GM12865 (cell line): ENCODE measurements at places on chromosomes 3 and 15.

GRCh38 chr3:4359805-4360502 is 56.8 kb downstream of the SETMAR start:
- DNase-seq, result no peak

DNA sequence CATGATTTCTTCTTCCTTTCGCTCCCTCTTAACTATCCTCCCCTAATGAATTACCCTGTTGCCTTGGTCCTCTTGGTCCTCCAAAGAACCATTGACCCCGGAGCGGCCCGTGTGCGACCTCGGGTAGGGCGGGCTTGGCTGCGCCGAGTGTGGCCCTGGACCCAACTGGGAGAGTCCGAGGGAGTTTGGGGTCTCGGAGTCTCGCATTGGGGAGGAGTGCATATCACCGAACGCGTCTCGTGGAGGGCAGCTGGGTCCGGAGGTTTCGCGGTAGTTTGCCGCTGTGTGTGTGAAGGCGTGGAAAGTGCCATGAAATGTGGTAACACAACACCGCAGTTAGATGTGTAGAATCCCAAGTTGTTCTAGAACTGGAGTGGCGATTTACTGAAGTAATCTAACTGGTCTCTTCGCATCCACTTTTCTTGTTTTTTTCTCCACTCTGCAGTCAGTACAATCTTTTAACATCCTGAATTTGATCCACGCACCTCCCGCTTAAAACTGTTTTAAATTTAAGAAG is 363 bp downstream of the GTF2E1 start:
- DNase-seq, result peak; percentile 28

GRCh38 chr15:77179541-77179998 is 108.7 kb upstream of the TSPAN3 start:
- DNase-seq, result peak; percentile 86

DNA sequence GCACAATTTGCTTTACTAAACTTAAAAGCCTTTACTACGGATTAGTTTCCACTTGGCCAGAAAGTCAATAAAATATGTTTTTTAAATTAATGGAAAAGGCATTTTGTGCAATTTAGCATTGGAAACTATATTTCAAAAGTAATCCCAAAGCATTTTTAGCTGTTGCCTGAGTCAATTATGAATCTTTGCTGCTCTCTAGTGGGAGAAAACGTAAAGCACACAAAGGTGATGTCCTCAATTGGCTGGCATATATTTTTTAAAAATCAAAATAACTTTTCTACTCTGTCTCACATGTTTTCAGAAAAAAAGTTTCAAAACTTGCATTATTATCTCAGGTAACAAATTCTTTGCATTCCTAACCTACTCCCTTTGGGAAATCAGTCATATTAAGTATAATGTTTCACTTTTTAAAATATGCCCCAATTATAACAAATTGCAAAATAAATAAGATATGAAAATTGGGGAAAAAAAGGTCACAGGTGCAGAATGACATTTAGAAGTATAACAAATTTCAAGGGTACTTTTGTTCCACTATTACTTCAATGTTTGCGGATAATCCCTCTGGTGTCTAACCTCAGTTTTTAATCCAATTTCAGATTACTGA is 47.2 kb upstream of the TEX55 start:
- DNase-seq, result peak; percentile 36

DNA sequence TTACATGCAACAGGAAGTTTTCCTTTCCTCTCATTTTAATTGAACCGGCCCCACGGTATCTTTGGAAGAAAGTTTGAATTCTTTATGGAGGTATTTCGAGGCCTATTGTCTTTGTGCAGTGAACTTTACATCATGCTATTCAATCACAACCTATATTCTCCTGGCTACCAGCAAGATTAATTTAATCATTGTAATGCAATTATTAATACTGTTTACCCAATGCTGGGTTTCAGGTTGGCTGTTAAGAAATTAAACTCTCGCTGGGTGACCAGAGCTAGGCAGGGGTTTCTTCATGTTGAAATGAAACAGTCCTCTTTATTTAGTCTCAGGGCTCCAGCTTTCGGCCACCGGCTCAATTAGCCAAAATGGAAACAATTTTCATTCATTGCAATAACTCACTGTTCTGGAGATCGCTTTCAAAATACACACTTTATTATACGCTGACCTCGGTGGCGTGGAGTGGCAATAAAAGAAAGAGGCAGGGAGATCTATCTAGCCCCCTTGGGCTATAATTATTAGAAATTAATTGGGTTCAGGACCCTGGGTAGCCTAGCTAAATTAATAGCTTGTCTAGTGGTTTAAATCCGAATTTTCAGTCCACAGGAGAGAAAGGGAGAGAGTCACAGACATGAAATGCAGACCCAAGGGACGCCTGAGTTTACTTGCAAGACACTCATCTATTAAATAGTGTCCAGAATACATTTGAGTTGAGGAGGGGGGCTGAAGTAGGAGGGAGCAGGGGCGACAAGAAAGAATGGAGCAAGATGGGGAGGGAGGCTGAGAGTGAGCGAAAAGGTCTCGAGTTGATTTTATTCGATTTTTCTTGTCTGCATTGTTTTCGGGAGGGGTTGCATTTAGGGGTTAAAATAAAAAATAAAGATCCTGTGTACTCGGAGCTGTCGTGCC is 3.9 kb upstream of the MECOM start:
- DNase-seq, result no peak
